ENCODE measurements at places on chromosomes 7 and 10. TPM values are rescaled to one million over a fixed set of nuclear protein-coding genes. Genes with fewer than 3 reads are reported as not detected.

DNA sequence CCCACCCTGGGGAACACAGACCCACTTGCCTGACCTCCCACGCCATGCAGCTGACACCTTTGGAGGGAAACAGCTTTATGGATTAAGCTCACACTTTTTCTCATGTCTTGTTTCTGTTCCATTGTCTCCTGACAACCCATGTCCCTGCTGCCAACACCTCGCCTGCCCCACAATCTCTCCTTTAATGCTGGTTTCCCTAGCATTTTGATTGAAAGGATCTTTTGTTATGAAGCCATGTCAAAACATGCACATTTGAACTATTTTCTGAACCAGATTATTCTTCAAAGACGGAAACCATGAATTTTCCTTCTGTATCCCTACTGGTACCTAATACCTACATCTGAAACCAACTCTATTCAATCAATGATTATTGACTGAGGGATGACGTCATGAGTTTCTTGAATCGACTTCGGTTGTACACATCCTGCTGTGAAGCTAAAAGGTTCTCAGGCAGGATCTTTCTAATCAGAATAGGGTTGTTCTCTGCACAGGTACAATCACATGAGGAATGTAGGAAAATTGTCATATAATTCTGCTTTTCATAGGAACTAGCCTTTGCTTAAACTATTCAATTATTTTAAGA, 106.2 kb upstream of the NEBL start:
- no peak for DNase-seq

DNA sequence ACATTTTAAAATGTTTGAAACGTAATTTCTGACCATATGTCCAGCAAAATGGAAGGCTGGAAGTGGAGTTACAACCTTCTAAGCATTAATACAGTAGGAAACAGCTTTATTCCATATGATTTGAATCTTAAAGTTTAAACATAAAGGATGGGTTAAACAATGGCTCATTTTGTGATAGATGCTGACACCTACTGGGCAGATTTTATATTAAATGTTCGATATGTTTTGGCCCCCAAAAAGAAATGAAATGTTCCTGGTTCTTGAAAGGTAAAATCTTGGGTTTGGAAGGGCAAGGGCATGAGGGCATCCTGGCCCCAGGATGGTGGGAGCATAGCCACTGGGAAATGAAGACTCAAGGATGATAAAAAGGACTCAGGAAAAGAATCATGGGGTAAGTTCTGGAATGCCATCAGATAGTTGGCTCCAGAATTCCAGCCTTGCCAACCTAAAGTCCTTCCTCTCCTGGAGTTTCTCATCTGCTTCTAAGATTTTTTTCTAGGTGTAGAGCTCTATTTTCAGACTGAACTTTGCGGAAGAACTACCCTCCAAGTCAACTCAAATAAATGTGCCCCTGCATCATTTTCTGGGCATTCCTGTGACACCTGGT, 34.6 kb upstream of the SLC35G1 start:
- DNase-seq: no peak

- no peak for DNase-seq
Measured at GRCh38 chr7:15648461-15648961, 38.0 kb downstream of the MEOX2 start.

DNA sequence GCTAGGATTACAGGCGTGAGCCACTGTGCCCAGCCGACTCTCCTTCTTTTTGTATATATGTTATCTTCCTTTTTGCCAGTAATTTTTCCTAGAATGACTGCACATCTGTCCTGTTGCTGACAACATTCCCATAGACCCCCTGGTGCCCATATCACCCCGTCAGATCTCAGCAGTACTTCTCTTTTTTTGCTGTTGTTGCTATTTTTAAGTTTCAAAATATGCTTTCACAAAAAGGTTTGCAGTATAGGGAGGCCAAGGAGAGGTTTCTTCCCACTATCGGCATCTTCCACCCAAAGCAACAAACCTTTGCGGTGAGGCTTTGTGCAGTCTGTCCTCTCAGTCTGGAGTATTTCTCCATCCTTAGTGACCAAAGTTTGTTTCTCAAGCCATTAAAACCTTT, 23.1 kb downstream of the PIK3CG start:
- no peak for DNase-seq

- peak; percentile 71 for DNase-seq
Measured at GRCh38 chr10:22252224-22252800, 34.5 kb upstream of the EBLN1 start.

GRCh38 chr7:24619978-24620377, 46.7 kb downstream of the PALS2 start:
- no peak for DNase-seq

DNA sequence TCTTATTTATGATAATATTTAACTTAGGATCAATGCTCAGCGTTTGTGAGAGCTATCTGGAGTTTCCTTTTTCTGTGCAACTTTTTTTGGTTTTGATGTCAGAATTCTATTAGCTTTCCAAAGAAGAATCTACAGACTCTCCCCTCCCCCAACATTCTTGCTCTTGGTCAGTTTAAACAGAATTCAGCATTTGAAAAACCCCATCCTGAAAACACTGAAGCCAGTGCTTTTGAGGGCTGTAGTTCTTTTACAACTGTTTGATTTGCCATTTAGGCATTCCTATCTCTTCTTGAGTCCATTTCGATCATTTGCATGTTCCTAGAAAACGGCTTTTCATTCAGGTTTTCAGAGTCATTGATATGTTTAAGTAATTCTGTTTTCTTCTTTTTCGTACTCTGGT, 15.6 kb upstream of the CXCL12 start:
- no peak for DNase-seq

DNA sequence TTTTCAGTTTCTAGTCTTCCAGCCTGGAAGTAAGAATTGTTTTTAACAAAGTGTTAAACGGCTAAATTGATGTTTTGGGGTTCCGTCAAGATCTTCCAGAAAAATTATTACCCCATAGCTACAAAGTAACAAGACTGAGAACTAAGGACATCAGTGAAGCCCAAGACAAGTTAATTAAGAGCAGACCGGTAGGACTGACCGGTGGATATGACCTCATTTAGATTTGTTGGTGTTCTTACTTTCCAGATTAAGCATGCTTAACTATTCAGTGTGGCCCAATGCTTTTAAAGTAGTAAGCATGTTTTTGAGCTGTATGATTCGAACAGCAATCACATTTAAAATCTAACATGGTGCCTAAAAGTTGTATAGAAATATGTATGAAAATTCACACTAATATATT, 73.1 kb upstream of the RPA3 start:
- DNase-seq: no peak

- no peak for DNase-seq
Measured at GRCh38 chr7:66948480-66949109, 27.6 kb downstream of the TMEM248 start.

DNA sequence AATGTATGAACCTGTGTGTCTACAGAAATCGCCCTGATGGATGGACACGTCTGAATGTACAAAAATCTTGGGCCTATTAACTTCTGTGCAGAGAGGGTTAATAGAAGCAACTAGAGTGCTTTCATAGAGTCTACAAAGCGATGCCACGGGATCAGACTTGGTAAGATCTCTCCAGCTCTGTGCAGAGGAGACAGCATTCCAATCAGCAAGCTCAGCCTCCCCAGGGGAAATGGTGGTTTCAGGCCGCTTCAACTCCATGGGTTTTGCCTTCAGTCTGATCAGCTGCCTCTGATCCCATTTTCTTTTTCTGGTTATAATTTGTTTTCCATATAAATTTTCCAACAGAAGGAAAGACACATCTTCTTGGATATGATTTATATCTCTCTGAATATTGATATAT, 35.1 kb upstream of the COBL start:
- DNase-seq: no peak

GRCh38 chr10:13990392-13990805, 340.3 kb downstream of the FRMD4A start:
- DNase-seq: peak; percentile 59

- no peak for DNase-seq
Measured at GRCh38 chr7:108120196-108120595, 10.0 kb downstream of the LAMB4 start.

DNA sequence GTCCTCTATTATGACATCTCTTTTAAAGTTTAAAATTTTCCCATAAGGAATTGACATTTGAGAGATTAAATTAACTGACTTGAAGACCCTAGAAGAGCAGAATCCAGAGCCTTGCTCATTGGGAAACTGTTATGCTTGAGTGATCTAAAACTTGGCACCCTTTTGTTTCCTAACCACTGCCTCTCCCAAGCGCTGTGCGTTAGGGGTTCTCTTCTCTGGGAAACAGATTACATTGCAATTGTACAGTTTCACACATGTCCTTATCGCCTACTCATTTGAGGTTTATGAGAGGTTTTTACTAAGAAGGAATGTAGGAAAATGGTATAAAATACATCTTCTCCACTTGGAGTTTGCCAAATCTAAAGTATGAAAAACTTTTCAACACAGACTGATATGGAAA, 126.8 kb upstream of the AMPH start:
- no peak for DNase-seq

DNA sequence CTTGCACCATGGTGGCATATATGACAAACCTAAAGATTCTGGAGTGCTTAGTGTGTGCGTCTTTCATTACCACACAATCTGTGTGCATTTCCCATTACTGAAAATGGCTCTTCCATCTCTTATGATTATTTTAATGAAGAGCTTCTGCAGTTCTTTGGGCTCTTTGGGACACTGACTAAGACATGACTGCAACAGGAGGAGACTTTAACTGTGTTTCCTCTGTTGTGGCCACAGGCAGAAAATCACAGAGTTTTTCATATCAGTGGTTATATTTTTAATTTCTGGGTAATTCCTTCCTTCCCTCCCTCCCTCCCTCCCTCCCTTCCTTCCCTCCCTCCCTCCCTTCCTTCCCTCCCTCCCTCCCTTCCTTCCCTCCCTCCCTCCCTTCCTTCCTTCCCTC, 58.1 kb downstream of the WNT2 start:
- no peak for DNase-seq

DNA sequence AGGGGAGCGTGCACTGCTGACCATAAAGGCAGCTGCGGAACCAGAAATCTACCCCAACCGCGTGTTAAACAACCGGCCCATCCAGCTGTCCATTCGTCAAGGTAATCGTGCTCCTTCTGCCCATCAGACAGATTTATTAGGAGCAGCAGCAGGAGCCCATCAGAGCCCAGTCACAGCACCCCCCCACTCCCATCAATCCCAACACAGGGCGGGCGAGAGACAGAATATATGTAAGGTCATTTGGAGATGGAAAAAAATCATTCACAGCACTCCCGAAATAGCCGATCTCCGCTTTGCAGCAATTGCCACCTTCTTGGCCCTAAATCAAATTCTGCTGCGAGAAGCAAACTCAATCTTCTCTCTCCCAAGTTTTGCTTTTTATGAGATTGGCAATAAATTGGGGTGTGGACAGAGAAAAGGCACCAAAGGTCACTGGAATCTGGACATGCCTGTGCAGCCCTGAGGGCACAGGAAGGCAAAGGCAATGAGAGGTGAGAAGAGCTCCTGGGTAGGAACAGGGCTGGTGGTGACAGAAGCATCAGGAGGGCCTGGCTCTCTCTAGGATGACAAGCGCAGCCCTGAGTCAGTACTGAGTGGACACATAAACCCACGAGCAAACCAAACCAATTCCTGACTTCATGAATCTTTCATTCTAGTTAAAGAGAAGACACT, 145.0 kb upstream of the ZMIZ1 start:
- DNase-seq: no peak

DNA sequence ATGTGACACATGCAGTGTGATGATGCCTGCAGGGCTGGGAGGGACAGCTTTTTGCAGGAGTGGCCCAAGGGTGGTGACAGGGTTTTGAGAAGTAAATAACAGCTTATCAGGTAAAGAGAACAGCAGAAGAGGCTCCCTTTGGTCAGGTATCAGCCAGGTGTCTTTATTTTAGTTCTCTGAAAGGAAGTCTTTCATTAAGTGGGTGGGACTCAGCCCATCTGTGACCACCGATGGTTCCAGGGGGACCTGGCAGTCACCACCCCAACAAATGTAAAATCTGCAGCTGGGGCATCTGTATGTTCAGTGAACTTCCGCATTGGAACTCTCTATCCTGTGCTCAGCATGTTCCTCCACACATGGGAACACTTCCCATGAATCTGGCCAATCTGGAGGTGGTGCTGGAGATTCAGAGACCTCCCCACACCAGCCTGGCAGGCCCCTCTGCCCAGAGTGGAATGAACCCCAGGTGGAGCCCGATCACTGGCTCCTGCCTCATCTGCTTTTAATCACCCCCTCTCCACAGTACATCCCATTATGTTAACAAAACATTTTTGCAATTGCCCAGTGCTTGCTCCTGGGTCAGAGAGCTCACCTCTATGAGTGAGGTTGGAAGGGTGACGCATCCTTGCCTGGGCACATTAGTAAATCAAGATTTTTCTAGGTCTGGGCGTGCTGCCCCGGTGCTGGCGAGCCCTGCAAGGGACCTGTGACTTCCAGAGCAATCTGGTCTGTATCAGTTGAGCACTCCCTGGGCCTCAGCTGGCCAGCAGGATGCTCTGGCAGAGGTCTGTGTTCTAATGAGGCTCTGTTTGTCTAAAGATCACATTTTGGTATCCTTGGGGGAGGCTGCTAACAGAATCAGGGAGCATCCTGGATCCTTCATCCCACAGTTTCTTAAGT, 140.4 kb upstream of the GDF10 start:
- DNase-seq: no peak

DNA sequence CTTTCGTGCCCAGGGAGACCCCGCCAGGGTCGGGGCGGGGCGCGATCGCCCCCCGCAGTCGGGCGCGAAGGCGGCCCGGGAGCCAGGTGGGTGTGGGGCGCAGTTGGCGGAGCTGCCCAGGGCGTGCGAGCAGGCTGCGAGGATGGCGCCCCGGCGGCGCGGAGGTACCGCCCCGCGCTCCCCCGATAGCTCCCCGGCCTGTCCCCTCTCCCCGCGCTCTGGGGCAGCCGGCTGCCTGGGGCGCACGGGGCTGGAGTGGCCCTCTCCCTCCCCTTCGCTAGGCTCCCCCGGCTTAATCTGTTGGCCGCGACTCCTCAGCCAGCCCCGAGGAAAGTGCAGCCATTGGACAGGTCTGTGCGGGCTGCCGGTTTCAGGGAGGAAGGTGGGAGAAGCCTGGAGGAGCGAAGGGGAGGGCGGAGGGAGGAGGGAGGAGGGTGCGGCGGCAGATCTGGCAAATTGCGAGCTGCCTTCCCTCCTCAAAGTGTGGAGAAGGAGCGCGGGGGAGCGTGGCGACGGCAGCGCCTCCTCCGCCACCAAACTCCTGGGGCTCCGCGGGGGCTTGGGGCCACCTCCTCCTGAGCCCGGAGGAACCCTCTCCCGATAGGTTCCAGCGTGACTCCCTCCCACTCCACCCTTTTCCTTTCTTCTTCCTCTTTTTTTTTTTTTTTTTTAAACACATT, 361 bp upstream of the PLXDC2 start:
- peak; percentile 81 for DNase-seq

The NEUROG3 gene
- 0.27 TPM for total RNA-seq

The ZSCAN21 gene
- total RNA-seq: 9.1 TPM

The SEPHS1 gene
- total RNA-seq: 29.0 TPM

The PNLIPRP1 gene
- total RNA-seq: not detected
